ENCODE measurements at places on chromosomes 2 and 18.

DNA sequence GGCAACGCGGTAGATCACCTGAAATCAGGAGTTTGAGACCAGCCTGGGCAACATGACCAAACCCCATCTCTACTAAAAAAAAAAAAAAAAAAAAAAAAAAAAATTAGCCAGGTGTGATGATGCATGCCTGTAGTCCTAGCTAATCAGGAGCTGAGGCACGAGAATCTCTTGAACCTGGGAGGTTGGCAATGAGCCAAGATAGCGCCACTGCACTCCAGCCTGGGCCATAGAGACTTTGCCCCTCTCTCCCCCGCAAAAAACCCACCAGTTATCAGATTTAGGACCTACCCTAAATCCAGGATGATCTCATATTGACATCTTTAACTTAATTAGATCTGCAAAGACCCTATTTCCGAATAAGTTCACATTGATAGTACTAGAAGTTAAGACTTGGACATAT, 29.2 kb upstream of the LDAH start:
- DNase-seq = no peak

DNA sequence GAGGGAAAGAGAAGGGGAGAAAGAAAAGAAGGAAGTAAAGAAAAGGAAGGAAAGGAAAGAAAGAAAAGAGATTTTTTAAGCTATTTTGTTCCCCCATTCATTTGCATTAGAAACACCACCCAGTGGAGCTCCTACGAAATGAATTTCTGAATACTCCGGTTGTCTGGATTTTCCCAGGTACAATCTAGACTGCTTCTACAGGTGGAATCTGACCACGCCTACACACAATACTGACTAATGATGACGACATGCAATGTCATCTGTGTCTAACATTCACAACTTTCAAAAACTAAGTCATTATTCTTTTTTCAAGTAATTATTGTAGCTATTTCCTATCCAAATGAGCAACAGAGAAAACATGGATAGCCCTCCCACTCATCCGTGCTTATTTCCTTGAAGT, 121.7 kb downstream of the ZNF516 start:
- no peak for DNase-seq

- no peak for DNase-seq
These were observed 50.2 kb upstream of the MRPL33 start for GRCh38 chr2:27721335-27721734.

DNA sequence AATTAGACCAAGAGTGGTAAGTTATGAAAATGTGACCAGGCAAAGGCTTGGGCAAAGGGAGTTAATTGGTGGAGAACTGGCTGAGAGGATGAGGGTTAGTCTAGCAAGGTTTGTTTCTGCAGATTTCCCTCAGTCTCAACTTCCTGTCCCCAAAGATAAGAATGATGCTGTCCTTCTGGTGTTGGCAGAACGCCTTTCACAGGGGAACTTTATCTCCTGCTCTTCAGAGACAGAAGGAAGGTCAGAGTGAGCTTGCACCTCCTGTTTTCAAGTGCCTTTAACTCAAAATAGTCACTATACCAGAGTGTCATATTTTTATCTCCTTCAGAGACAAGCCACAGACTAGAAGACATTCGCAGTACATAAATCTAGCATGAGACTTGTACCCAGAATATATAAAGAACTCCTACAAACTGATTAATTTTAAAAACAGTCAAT, 95.7 kb downstream of the TEX51 start:
- no peak for DNase-seq

- DNase-seq = no peak
These were observed 48.4 kb downstream of the SLC38A11 start for GRCh38 chr2:164906947-164907346.

DNA sequence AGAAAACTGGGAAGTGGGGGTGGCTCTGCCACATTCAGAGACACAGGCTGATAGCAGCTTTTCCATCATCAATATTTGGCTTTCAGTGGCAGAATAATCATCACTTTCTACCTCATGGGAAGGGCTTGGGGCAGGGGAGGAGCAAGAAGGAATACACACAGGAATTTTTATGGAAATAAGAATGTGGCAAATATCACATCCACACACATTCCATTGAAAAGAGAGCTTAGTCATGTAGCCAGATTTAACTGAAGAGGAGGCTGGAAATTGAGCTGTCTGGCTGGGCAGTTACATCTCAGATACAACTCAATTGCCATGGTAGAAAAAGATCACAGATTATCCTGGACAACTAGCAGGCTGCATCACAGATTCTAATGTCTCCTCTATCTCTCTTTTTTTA, 1474.0 kb upstream of the ACVR2A start:
- DNase-seq = no peak

- no peak for DNase-seq
These were observed 14.5 kb upstream of the TTR start for GRCh38 chr18:31577195-31577594.

- peak; percentile 45 for DNase-seq
These were observed 68.6 kb downstream of the NABP1 start for GRCh38 chr2:191746346-191747169.

- DNase-seq = no peak
These were observed 1.2 kb downstream of the ABCG8 start for GRCh38 chr2:43839776-43840564.

GRCh38 chr2:239122421-239123110, 274.7 kb downstream of the TWIST2 start:
- no peak for DNase-seq

DNA sequence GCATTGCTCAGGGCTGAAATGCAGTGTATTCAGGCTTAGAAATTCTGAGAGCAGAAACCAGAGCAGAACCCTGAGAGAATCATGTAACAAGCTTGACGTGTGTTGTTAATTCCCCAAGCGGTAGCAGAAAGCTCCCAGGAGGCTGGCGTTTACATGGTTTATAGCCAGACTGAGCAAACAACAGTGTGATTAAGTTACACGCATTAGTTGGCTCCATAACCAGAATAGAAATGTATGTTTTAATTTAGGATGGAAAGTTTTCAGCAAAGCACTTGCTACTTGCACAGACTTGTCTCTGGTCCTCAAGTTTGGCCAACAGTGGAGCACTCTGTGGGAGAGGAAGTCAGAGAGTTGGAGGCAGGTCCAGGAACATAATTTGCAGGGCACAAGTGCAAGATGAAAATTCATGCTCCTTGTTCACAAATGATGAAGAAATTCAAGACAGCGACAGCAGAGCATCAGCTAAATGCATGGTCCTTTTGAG, 69.3 kb downstream of the MAPK4 start:
- no peak for DNase-seq

GRCh38 chr2:12343141-12343540, 373.6 kb upstream of the TRIB2 start:
- no peak for DNase-seq

GRCh38 chr2:10883801-10884478, 27.8 kb upstream of the KCNF1 start:
- DNase-seq = no peak

DNA sequence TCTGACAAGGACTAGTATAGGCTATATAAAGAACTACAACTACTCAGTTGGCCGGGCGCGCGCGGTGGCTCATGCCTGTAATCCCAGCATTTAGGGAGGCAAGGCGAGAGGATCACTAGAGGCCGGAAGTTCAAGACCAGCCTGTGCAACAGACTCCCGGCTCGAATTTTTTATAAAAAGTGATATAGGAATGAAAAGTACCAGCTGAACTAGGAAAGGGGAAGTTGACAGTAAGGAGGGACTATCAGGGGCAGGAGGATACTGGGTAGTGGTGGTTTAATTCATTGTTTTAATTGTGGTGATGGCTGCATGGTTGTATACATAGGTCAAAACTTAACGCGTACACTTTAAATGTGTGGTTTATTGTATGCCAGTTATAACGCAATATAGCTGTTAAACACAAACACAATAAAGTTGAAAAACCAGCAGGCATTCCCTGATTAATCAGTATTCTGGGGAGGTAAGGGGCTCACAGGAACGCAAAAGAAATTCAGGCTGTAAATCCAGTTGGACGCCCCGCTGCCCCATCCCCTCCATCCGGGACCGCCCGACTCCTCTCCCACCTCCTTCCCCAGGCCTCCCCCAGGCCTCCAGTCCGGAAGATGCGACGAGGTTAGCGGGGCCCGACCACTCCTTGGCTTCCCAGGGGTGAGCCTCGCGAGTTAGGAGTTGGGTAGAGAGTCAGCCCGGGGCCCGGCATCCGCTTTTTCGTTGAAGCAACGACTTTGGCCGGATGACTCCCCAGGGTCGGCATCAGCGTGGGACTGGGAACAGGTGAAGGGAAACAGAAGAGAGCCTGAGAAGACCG, 746 bp upstream of the POLR1B start:
- no peak for DNase-seq

DNA sequence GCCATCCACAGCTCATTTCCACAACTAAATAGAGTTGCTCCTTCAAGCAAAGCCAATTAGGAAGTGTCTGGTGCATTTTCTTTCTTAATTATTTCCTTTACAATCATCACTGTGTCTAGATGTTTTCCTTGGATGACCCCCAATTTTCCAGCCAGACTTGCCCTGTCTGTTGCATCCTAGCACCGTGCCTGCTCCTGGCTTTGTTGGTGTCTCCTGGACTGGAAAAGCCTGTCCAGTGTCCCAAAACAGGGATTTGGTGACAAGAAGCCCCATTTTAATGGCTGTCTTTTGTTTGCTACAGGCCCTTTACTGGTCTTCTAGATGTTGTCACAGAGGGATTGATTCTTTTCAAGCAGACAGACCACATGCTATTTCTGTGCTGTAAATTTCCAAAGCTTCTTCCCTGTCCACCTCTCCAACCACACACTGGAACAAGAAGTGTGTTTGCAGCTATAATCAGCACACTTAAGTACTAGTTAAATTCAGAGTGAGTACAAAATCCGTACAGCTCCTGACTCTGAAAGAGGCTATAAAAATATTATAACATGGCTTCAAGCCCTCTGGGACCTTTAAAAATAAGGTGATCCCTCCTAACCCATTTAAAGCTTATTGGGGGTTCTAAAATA, 38.4 kb downstream of the RNF144A start:
- no peak for DNase-seq

GRCh38 chr2:205175831-205176230, 506.5 kb upstream of the NRP2 start:
- DNase-seq = no peak

DNA sequence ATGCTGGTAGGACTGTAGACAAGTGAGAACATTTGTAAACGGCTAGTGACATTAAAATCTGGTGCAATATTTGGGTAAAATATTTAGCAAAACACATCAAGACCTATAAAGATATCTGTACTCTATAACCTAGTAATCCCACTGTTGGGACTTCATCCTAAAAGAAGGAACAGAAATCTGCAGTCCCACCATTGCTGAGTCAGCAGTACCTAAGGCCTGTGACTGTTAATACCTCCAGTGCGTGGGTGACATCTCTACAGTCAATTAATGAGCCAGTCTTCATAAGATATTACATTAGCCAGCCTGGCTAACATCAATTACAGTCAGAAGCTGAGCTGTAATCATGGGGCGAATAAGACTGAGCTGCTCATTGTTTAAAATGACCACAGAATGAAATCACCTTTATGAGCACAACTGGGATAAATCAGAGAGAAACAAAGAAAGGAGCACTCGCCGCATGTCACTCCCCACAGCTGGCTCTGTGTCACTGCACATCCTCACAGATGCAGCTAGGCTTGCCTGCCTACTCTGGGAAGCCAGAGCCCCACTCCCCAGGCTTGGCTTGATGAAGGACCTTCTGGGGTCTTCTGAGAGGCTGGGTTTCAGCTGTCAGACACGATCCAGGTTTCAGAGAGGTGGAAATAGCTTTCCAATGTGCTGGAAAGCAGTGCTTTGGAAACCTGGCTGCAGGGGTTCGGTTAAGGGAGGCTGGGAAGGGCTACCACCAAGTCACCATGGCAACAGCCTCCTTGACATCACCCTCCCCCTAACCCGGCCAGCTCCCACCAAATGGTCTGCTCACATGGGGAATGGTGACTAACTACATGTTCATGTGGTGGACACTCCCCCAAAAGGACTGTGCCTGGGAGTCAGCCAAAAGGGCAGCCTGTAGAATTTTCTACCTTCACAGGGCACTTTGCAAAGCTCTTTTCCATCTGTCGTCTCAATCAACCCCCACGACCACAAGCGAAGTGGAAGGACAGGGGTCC, 145.0 kb downstream of the ZBTB7C start:
- DNase-seq = no peak

DNA sequence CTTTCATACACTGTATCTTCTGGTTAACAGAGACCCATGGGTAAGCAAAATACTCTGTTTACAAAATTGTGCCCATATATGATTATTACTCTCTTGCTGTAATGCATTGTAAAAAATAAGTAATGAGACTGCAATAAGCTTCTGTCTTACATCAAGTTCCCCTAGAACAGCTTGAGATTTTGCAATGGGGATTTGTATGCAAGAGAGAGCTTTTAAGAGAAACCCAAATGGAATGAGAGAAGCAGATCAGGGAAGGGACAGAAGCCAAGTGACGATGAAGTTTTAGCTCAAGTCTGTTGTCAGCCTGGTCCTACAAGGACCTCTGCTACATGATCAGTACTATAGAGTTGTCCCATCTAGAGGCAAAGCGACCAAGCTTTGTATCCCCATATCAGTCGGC, 218.1 kb upstream of the VWC2L start:
- DNase-seq = no peak

GRCh38 chr2:182229297-182229696, 197.5 kb downstream of the PDE1A start:
- no peak for DNase-seq
